ENCODE measurements at places on chromosomes 2 and 18.
A peak's percentile ranks its signal among the peaks of the same experiment; 100 is the strongest.

- DNase-seq, result no peak
Measured at GRCh38 chr2:50535971-50536759, 495.8 kb downstream of the NRXN1 start.

DNA sequence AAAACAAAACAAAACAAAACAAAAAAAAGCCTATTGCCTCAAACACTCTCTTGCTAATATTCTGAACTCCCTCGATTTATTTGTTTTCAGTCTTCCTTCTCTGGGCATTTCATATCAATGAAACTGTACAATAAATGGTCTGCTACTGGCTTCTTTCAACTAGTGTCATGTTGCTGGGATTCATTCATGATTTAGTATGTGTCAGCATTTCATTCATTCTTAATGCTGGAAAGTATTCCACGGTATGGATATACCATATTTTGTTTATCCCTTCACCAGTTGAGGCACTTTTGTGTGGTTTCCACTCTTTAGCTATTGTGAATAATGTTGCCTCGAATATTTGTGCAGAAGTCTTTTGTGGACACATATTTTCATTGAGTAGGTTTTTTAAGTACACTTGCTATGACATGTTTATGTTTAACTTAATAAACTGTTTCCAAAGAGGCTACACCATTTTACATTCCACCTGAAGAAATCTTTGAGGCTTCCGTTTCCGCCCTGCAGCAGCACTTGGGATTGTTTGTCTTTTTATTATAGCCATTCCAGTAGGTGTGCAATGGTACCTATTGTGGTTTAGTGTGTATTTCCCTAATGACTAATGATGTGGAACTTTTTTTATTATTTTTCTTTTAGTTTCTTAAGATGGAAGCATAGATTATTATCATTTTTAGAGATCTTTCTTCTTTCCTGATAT is 543.6 kb upstream of the SOX11 start:
- no peak for DNase-seq

GRCh38 chr2:215879977-215880940 is 133.1 kb downstream of the MREG start:
- no peak for DNase-seq

- peak; percentile 84 for DNase-seq
Measured at GRCh38 chr2:113138428-113139322, 11.3 kb downstream of the IL1RN start.

DNA sequence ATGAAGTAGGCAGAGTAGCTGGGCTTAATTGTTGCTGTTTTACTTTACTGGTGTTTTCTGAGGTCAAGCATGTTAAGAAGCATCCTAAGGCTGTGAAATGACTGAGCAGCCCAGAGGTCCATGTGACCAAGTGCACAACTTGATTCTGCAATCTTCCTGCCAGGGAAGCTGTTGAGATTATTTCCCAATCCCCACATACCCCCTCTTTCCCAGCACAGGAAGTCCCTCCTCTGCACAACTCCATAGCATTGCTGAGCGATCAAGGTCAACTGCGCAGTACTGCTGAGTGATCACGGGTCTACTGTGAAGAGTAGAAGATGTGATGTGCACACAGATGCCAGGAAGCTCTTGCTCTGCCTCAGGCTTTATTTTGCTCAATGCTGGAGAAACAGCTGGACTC is 105.8 kb downstream of the GALNT14 start:
- no peak for DNase-seq

DNA sequence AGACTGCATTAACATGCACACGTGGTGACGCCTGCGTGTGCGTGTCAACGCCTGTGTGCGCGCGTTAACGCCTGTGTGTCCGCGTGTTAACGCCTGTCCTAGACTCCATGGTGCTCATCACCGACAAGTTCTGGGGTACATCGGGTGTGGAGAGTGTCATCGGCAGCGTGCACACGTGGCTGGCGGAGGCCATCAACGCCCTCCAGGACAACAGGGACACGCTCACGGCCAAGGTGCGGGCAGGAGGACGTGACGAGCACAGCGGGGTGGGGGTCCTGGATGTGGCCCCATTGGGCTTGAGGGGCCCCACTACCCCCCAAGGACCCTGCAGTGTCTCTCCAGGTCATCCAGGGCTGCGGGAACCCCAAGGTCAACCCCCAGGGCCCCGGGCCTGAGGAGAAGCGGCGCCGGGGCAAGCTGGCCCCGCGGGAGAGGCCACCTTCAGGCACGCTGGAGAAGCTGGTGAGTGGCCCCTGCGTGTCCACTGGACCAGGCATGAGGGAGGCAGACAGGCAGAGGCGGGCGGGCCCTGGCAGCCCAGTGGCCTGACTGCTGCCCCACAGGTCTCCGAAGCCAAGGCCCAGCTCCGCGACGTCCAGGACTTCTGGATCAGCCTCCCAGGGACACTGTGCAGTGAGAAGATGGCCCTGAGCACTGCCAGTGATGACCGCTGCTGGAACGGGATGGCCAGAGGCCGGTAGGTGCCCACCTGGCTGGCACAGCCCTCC is 29.2 kb downstream of the GPC1 start:
- DNase-seq, result no peak

- no peak for DNase-seq
Measured at GRCh38 chr2:29123617-29124349, 8.6 kb downstream of the CLIP4 start.

GRCh38 chr2:205637320-205637602 is 45.0 kb upstream of the NRP2 start:
- no peak for DNase-seq

DNA sequence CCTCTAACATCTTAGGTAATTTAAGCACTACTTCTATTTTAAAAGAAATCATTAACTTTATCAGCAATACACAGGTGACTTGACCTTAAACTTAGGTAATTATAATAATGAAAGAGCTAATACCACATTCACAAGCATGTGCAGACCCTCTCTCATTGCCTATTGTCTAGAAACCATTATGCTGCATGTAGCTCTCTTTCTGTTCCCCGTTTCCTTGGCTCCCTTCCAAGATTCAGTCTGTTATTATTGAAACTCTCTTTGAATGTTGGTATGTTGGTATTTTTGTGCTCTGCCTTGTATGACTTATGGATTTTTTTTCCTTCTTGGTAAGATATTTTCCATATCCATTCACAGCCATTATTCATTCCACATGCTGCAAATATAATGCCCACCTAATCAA is 201.2 kb downstream of the CDCA7 start:
- DNase-seq, result no peak

DNA sequence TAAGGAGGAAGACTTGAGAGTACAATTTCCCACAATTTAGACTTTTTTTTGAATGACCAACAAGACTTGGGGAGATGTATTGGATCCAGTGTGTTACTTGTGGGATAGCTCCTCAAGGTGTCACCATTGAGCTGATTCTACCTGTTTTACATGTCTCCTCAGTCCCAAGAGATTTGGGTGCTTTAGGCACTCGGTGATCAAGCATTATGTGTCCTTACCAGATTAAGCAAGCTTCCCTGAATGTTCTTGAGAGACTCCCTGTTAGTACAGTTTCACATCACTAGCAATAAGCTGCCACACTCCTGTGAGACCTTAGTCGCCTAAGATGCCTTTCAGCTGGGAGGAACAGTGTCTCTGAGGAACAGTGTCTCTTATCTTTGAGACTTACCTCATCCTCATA is 384.3 kb upstream of the SYT4 start:
- DNase-seq, result peak; percentile 1

DNA sequence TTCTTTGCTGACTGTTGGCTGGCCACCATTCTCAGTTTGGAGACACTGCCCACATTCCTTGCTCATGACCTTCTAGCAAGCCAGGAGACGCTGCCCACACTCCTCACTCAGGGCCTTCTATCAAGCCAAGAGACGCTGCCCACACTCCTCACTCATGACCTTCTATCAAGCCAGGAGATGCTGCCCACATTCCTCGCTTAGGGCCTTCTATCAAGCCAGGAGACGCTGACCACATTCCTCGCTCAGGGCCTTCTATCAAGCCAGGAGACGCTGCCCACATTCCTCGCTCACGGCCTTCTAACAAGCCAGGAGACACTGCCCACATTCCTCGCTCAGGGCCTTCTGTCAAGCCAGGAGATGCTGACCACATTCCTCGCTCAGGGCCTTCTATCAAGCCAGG is 131.3 kb upstream of the CBLN2 start:
- no peak for DNase-seq

DNA sequence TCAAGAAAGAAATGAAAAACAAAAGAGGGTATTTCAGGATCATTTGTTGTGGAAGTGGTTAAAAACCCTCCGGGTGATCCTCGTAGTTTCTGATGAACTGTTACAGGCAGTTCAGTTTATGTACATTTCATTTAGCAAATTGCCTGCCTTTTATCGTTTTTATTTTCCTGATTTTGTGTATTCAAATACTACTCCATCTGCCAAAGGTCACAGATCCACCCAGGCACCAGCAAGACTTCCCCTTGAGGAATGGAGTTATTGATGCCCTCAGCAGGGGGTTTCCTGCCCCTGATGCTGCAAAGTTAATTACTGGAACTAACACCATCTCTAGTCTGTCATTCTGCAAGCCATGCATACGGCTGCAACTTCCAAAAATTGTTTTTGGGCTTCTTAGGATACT is 641.9 kb downstream of the SLC4A3 start:
- no peak for DNase-seq

DNA sequence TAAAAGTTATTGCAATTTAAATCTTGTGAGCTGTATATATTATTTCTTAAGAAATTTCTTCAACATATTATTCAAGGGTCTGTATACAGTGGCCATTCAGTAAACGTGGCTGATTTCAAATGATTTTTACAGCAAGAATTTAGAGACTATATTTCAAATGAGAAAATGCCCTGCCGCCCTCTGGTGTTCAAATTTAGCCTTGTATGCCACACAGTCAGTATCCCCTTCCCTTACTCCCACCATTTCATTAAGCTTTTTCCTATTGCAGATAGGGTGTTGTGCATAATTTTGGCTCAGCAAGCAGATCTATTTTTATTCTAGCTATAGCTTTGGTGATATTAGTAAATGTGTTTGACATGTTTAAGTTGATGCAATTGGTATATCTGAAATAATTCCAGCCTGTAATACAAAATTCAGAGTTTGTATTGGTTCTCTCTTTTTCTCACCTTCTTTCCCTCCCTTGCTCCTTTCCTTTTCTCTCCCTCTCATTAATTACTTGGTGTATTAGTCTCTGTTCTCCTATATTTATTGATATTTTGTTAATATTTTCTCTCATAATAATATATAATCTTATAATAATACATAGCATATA is 22.8 kb upstream of the SCN7A start:
- no peak for DNase-seq

GRCh38 chr2:101682311-101682710 is 15.2 kb upstream of the MAP4K4 start:
- no peak for DNase-seq

DNA sequence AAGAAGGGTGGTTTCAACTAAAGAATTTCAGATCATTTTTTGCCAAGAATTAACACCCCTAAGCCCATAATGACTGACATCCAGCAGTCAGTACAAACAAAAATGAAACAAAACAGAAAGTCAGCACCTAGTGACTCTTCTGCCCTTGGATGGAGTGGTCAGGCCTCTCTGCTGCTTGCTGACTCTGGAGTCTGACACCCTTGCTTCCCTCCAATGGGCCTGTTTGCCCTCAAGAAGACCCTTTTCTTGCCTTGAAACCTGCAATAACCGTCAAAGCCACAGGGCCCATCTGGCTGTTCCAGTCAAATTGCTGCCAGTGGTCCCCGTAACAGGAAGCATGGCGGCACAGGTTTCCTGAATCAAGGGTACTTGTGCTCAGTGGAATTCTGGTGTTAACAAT is 27.2 kb upstream of the CYTIP start:
- peak; percentile 40 for DNase-seq

- no peak for DNase-seq
Measured at GRCh38 chr2:203675086-203675485, 31.4 kb upstream of the CD28 start.

DNA sequence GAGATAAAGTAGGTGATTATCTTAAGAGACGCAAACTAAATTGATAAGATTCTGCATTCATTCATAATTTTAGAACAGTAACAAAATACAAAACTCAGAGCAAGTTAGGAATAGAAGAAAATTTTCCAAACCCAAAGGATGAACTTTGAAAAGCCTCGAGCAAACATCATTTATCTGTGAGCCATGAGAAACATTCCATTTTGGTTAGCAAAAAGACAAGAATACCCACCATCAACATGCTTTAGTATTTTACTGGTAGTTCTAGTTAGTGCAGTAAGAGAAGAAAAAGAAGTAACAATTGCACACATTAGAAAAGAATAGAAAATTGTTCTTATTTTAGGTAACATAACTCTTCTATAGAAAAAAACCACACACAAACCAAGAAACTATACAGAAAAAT is 291.3 kb upstream of the TCF4 start:
- DNase-seq, result no peak

DNA sequence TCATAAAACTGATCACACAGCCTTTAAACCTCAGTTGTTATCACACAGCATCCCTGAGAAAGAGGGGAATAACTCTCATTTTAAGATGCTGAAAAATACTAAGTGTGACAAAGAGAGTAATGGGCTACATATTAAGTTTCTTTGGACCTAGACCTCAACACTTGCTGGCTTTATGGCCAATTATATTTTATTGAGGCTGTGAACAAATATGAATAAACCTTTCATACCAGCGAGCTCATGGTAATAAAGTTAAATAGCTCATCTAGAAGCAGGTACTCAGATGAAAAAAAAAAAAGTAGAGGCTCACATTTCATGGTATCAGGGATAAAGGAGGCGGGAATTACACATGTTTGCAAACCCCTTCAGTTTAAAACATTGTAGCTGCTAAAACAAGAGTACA is 75.7 kb downstream of the DOCK10 start:
- no peak for DNase-seq

GRCh38 chr18:40075616-40076015 is 1879.4 kb upstream of the PIK3C3 start:
- no peak for DNase-seq

DNA sequence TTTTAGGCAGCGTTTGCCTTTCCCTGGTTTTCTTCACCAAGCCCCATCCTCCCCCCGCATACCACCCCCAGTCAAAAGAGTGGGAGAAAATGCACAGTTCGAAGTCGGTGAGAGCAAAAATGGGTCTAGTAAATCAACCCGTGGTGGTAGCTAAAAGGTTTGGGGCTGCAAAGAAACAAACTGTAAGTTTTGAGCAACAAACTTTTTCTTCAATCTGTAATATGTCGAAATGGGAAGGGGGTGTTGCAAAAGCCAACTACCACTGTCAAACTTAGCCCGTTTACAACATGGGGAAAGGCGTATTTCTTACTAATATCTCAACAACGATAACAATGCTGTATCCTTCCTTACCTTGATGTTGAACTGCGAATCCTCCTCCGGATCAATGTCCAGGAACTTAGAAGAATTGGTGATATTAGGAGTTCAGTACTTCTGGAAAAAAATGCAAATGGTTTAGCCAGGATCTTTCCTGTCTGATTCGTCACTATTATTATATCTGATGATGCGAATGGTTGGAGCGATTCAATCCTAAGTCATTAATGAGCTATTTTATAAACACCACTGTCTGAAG is 2.4 kb upstream of the SATB2 start:
- no peak for DNase-seq

GRCh38 chr2:201342923-201343322 is 14.2 kb downstream of the FLACC1 start:
- DNase-seq, result no peak

DNA sequence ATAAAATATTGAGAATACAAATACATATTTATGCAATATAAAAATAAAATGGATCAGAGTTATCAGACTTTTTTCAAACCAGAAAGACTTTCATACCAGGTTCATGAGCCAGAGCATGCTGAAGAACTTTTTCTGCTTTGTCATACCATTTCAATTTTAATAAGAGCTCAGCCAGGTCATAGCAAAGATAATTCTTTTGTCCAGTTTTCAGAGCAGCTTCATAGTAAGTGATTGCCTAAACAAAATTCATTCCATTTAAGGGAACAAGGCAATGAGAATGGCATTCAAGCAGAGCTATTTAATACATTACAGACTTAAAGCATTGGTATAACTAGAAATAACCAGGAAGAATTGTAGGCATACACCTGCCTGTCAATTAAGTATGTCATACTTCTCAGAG is 42.3 kb downstream of the TTC21B start:
- no peak for DNase-seq
